GM19239 (cell line): ENCODE measurements at places on chromosomes 11 and 22.
A peak's percentile ranks its signal among the peaks of the same experiment; 100 is the strongest.

- no peak for DNase-seq
Measured at GRCh38 chr11:95650276-95650675, 139.3 kb downstream of the FAM76B start.

GRCh38 chr11:127224276-127224675, 223.7 kb upstream of the KIRREL3 start:
- DNase-seq = no peak

GRCh38 chr11:60924110-60924905, at the start of gene TMEM132A:
Gene TMEM132A, plus strand, starts transcription at chr11:60924460. Its CDS starts 174 bp downstream, at chr11:60924634.
- DNase-seq = no peak

DNA sequence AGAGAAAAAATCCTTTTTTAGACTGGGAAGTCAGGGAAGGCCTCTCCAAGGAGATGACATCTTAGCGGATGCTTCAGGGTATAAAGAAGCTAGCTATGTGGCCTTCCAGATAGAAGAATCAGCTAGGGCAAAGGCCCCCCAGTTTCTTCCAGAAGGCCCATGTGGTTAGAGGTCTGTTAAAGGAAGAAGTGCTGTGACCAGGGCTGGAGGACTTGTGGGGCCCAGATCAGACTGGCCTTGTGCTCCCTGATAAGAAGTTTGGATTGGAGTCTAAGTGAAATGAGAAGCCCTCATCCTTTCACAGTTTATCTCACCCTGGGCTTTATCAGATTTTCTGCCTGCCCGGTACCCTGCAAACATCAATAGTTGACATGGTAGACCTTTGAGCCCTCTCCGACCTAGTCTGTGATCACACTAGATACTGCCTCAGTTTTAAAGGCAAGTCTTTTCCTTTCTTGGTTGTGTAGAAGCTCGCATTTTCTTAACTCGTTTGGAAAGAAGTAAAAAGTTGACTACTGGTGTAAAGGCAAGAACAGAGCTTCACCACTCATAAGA, 7.8 kb downstream of the AMPD3 start:
- DNase-seq = no peak

DNA sequence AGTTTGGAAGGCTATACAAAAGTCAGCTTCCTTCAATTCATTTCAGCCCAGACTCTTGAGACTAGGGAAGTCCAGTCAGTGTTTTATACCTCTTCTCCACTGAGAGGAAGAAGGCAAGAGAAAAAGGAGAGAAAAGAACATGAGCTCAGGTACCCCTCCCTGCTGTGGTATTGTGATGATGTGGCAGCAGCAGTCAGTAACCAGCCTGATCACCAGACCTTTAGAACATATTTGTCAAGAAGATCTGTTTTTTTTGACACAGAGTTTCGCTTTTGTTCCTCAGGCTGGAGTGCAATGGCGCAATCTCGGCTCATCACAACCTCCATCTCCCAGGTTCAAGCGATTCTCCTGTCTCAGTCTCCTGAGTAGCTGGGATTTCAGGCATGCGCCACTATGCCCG, 21.2 kb upstream of the RPS13 start:
- no peak for DNase-seq

DNA sequence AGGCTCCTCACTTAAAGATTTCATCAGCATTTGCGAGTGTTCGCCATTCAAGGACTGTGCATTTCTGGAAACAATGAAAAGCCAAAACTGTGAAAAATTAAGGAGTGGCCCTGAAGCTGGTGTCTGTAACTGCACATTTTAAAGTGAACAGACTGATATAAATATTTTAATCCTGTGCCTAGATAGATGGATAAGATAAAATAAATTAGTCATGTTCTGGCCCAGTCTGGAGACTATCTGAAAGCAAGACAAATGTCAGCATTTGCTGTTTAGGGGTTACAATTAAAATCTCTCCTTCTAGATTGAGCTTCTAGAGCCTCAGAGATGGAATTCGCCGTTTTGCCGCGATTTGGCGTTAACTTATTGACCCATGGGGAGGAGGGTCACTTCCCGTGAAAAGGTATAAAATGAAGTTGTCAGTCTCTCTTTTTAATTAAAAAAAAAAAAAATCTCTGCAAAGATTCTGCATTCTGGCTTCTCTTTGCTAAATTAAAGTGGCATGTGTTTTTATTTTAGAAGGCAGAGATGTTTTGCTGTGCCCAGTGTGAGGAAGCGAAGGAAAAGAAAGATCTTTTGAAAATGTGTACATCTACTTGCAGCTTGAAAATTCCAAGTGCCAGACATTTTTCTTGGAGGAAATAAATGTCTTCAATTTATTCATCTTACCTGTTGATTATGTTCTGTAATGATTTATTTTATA, 79.7 kb upstream of the WNT7B start:
- no peak for DNase-seq

DNA sequence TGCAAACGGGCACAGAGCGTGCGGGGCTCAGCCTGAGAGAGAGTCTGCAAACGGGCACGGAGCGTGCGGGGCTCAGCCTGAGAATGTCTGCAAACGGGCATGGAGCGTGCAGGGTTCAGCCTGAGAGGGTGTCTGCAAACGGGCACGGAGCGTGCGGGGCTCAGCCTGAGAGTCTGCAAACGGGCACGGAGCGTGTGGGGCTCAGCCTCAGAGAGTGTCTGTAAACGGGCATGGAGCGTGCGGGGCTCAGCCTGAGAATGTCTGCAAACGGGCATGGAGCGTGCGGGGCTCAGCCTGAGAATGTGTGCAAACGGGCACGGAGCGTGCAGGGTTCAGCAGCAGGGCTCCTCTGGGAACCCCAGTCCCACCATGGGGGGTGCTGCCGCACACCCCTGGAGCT, 13.5 kb downstream of the PHRF1 start:
- DNase-seq = no peak

DNA sequence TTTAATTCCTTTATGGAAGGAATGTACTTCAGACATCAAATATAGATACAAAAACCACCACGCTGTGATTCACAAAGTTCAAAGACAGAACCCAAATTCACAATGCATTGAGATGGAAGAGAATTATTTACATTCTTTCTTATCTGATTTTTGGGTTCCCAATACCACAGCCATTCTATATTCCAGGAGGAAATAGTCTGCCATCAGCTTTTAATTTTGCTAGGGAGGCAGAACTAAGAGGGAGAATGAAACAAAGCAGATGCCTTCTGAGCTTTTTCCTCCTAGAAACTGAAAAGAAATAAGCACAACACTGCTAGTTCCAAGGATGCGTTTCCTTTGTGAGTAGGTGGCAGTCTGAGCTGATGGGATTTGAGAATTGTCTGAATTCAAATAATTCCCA, 283.0 kb upstream of the NARS2 start:
- no peak for DNase-seq

GRCh38 chr22:36435516-36436415, 45.7 kb downstream of the TXN2 start:
- no peak for DNase-seq

GRCh38 chr22:37604875-37605274, 3.8 kb upstream of the GGA1 start:
- DNase-seq = no peak

- DNase-seq = no peak
Measured at GRCh38 chr22:19122752-19123492, 710 bp upstream of the DGCR2 start.

- DNase-seq = peak; percentile 76
Measured at GRCh38 chr11:61947486-61948210, 2.5 kb upstream of the BEST1 start.

GRCh38 chr11:115996808-115997188, 492.6 kb upstream of the CADM1 start:
- no peak for DNase-seq

DNA sequence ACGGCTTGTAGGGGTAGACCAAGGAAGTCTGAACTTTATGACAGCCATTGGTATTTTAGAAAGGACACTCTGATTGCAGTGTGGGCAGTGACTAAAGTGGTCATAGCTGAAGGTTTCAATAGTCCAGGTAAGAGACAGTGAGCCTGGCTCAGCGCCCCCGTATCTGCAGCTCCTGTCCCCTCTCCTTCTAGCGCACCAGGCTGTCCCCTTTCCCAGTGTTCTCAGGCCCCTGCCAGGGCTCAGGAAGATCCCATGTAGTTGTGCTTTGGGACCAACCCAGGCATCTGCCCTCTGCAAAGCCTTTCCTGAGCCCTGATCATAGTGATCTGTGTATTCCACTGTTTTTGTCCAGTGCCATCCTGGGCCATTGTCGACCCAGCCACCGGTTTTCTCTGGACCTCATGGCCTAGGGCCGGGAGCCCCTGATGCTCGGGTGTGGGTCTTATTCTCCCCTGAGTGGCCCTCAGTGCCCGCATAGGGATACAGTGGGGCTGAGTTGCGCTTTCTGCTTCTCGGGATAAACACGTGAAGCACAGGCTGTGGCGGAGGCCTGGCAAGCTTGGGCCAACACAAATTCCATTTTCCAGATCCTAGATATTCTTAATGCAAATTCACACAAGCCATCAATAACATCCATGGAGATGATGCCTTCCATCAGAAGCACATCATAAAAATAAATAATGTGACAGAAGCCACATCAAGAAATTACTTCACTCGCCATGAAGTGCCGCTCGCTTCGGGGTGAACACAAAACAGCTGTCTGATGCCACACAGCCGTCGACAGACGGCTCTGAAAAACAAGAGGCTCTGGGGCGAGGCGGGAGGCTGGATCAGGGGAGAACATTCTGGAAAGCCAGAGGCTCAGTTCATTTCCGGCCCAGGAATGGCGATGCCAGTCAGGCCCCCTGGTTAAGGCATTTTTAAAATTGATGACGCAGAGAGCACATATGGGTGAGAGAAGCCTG, 805.0 kb downstream of the TBC1D22A start:
- no peak for DNase-seq

DNA sequence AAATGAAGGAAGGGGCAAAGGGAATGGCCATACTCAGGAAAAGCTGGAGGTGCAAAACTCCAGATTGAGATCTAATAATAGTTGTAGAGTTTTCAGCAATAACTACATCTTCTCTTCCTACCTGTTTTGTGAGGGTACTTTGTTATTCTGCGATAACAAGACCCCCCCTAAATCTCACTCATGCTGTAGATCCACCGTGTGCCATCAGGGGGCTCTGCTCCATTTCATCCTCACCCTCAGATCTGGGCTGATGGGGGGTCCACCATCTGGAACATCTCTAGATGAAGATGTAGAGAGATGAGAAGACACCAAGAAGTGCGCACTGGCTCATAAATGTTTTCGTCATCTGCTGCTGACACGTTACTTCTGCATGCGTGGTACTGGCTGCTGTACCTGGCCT, 135.9 kb upstream of the KIRREL3 start:
- DNase-seq = no peak
